ENCODE measurements at places on chromosomes 3 and 15.

DNA sequence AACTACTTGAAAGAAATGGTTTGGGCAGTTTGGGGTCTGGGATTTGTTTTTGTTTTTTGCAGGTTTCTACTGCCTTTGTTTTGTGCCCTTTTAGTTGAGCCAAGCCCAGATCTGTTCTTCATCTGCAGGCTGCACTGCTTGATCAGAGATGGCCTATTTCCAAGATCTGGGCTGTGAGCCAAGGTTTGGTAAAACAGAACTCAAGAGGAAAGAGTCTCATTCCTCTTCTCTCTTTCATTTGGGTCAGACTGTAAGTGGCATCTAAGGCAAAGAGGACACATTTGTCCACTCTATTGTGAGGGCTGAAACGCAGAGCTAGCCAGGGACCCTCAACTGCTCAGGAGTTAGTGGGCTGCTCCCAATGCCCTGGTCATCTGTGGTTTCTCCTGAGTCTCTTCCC lies 104.4 kb upstream of the UBE3A start:
- DNase-seq = no peak

GRCh38 chr3:59310736-59311135 lies 260.9 kb upstream of the CFAP20DC start:
- DNase-seq = no peak

DNA sequence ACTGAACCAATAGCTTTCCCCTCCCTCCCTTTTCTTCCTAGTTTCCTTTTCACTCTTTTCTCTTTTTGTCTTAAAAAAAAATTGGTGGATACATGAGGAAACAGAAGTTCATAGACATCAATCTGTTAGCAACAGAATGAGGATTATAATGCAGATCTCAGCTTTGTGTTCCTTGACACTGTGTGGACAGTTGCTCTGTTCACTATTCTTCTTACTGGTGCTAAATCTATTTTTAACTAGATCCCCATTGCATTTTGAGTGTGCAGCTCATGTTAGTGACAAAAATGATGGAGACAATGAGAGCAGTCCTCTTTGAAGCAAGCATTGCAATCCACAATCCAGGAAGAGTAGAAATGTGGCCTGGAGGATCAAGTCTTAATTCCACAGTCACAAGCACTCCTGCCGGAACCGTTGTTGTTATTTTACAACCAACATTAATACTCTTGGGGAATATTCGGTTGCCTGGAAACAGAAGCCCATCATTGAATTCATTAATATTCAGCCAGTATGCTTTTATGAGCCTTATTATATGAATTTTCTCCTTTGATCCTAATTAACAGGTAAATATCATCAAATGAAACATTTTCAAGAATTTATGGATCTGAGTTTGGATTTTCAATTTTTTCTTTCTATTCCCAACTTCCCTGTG lies 1016.8 kb downstream of the NTRK3 start:
- no peak for DNase-seq

DNA sequence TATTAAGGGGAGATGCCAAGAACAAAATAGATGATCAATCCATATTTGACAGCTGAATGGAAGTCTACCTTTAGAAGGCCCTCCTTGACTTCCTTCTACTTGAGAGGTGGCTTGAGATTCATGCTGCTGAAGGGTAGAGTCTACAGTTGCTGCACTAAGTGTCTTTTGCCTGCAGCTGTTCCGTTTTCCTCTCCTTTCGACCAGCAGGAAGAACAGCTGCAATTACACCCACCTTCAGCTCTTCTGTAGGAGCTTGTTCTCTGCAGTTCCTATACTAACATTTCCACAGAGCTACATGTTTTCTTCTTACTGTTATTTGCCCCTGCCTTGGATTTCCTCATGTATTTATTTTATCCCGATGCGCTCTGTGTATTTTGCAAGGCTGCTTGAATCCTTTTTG lies 79.1 kb downstream of the ARRDC4 start:
- DNase-seq = no peak

DNA sequence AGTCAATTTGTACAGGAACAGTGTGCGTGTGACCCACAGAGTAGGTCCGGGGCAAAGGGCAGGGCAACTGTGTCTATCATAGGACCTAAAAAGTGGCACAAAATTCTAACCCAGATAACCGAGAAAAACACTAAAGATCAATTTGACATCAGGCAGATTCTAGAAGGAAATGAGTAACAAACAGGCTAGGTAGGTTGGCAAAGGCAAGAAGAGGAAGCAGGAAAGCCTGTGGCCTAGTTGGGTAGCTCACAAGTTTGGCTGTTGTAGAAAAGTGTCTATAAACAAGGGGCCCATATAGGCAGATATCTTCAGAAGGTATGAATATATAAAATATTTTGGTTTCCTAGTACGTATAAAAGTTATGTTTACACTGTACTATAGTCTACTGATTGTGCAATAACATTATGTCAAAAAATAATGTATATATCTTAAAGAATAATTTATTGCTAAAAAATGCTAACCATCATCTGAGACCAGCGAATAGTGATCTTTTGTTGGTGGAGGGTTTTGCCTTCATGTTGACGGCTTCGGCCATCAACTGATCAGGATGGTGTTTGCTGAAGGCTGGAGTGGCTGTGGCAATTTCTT lies 13.3 kb upstream of the OR5K1 start:
- no peak for DNase-seq

DNA sequence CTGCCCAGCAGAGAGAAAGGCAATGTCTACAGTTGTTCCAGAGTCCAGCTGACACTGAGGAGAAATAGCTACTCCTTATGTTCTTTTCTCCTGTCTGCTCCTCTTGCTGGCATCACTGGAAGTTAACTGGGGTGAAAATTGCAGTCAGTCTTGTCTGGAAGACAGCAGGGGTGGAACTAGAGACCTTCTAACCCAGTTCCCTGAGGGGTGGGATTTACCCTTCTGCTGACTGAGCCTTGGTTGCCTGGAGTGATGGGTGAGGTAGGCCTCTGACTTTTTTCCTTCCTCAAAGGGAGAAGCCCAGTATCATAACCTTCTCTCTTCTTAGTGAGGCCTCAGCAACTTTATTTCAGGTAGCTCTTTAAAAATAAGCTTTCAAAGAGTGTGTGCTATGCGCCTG lies 16.2 kb downstream of the ZNF609 start:
- DNase-seq = no peak

GRCh38 chr15:70063261-70063925 lies 34.3 kb downstream of the TLE3 start:
- DNase-seq = no peak

- DNase-seq = no peak
Observed at GRCh38 chr3:62372621-62373041, 719 bp downstream of the FEZF2 start.

GRCh38 chr15:98746375-98747155 lies 98.2 kb downstream of the IGF1R start:
- DNase-seq = no peak

GRCh38 chr3:163560459-163560858 lies 1517.8 kb downstream of the SI start:
- no peak for DNase-seq

GRCh38 chr3:186400662-186401061 lies 38.6 kb upstream of the DGKG start:
- DNase-seq = no peak

GRCh38 chr3:194779729-194780224 lies 94.1 kb downstream of the FAM43A start:
- no peak for DNase-seq

DNA sequence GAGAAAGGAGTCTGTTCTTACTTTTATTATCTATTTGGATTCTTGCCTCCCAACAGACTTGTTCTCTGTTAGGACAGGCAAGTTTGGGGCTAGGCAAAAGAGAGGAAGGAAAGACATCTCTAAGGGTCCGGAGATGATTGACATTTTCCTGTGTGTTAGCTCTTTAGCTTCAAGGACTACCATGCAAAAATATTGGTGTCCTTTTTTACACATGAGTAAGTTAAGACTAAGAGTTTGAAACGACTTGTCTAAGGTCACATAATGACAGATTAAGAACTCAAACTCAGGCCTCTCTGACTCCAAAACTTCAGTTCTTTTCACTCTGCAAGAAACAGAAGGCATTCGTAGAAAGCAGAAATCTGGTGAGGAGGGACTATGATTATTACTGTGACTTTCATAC lies 5.9 kb downstream of the LMCD1 start:
- no peak for DNase-seq

DNA sequence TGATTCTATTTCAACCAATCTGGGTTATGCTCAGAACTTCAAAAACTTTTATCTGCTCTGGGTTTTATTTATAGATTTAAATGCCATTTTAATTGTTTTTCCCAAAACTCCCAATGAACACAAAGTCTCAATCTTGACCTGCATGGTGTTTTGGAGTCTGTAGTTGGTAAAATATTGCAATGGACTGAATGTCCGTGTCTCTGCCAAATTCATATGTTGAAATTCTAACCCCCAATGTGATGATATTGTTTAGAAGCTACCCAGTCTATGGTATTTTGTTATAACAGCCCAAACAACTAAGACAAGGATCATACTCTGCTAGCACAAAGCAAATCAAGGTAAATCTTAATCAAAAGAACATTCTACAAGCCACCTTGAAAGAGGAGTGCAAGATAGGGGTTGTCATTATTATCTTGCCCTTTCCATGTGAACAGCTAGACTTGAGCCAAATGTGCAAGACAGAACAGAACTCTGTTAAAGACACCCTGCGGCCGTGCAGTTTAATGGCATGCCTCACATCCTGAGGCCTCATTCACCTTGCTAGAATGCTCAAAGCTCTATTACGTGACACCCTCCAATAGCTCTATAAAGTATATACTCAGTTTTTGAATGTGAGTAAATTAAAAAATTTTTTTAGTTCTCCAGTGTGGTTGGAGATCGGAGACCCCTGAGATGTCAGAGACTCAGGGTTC lies 7.5 kb downstream of the EOGT start:
- no peak for DNase-seq

- DNase-seq = peak; percentile 17
Observed at GRCh38 chr3:15428539-15428938, 1.1 kb downstream of the EAF1 start.

GRCh38 chr3:108183971-108184370 lies 38.3 kb downstream of the IFT57 start:
- DNase-seq = no peak

- DNase-seq = no peak
Observed at GRCh38 chr15:98418122-98418521, 230.2 kb upstream of the IGF1R start.

DNA sequence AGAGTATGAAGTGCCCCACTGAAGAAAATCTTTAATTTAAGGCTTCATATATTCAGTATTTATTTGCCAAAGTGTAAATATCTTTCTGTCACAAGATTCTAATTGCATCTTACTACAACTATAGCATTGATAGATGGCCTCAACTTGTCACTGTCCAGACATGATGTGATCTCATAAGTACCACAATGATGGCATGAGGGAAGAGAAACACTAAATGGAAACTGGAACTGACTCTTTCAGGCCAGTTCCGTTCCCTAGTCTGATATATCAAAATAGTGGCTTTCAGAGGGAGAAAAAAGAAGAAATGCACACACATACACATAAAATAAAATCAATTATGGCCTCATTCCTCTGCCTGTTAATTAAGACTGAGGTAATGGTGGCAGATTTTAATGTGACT lies 615.7 kb downstream of the TBL1XR1 start:
- DNase-seq = no peak

DNA sequence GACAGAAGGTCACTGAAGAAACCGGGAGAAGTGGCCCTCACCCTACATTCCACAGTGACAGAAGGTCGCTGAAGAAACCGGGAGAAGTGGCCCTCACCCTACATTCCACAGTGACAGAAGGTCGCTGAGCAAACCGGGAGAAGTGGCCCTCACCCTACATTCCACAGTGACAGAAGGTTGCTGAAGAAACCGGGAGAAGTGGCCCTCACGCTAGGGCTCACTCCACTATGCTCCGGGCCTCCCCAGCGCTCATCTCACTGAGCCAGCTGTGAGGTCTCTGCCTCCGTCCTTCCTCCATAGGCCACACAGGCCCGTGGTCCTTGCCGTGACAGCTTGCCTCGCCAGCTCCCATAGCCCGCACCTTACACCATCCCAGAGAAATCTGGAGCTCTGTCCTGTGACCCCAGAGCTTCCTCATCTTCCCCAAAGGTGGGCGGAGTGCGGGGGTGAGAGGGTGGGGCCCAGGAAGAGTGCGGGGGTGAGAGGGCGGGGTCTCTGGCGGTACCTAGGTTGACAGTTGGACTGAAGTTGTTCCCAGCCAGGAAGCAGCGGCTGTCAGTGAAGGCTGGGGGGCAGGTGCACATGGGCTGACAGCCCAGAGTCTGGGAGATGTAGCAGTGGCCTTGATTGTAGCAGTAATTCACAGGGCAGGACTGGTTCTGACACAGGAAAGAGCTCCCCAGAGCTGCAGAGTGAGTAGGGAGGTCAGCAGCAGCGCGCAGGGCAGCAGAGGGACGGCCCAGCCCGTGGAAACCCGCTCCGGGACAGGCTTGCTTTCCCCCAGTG lies 32.0 kb downstream of the MUC20 start:
- no peak for DNase-seq

DNA sequence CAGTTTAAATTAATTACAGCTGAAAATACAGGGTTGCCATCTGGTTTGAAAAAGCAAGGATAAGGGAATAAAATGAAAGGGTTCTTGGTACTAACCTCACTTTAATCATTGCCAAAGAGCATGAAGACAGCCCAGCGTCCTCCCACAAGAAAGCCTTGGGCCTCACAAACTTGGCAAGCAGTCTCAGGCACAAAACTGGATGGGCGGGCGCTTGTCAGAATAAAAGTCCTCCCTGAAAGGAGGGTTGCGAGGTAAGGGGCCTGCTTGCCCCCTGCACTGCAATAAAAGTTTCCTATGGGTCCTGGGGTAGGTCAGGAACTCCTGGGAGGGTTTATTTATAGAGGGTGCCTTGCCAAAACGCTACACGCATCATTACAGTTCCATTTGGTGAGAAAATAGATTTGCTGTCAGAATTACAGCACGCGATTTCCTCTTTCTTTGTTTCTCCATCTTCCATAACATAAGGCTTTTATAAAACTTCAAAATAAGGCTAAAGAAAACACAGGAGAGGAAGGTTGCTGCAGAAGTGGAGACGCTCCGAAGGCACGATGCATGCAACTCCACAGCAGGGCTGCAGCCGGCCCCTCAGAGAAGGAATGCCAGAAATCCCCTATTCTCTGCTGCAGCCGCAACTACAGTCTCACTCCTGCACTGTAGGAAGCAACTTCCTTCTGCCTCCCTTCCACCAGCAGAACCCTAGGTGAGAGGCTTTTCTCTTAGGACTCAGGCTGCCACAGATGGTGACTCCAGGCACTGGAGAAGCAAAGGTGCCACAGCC lies 61.3 kb downstream of the VGLL4 start:
- no peak for DNase-seq

- no peak for DNase-seq
Observed at GRCh38 chr3:152790651-152791387, 44.1 kb upstream of the P2RY1 start.
